ENCODE measurements at places on chromosomes 2 and 18.

DNA sequence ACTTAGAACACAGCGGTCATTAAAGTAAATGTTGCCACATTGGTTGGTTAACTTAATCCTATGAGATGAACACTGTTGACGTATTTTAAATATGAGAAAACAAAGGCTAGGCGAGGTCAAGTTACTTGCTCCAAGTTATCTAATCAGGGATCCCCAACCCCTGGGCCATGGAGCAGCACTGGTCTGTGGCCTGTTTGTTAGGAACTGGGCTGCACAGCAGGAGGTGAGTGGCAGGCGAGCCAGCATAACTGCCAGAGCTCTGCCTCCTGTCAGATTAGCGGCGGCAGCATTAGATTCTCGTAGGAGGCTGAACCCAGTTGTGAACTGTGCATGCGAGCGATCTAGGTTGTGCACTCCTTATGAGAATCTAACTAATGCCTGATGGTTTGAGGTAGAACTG, 878.9 kb downstream of the CPS1 start:
- no peak for DNase-seq

DNA sequence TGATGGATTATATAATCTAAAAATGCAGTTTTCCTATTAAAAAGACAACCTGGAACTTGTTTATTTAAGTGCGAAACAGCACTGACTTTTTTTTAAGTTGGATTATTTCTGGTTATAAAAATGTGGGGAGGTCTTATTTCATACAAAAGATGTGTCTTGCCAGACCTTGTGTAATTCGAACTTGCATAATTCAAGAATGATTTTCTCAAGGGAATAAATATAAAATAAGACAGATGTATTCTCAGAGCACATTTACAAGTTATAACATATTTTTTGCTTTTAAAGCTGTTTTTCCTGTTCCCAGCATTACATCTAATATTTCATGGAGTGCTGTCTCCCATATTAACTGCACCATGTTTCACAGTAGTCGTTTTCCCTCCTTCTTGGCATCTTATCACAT, 263.1 kb downstream of the CDH20 start:
- no peak for DNase-seq

DNA sequence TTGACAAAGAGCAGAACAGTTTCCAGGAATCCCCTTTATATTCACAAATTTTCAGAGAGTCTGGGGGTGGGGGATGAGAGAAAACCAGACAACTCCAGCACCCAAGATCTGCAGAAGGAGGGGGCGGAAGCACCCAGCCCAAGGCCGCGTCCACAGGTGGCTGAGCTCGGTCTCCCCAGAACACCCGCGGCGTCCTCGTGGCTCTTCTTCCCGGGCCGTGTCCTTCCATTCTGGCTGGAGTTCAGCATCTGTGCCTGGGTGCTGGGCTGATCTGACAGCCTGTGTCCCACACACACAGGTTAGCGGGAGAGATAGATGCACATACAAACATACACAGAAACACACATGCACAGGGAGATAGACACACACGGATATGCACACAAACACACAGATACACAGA, 455.8 kb upstream of the SALL3 start:
- no peak for DNase-seq

GRCh38 chr18:12701161-12701560, 1.4 kb downstream of the CEP76 start:
- DNase-seq = no peak

DNA sequence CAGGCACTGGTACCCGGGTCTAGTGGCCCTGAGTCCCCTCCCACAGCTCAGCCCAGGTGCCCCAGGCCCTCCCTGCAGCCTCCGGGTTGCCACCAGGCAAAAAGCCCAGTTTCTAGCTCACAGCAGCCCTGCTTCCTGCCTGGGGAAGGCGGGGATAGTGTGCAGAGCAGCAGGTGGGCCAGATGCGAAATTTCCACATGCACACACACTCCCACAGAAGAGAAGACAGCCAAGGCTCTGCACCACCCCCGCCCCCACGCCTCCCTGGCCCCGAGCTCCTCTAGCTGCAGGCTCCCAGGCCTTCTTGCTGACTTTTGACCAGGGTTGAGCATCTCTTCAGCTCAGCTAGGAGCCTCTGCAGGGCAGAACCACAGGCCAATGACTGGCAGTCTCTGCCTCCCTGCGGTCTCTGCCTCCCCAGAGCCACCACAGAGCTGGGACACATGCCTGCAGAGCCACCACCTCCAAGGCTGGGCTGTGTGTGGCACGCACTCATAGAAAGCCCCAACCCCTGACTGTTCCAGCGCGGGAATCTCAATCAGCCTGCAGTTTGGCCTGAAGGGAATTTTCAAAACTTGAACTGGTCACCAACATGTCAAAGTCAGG, 7.2 kb downstream of the SLC66A2 start:
- DNase-seq = no peak

- no peak for DNase-seq
Measured at GRCh38 chr2:119158563-119159347, at the start of gene C1QL2. Gene C1QL2, minus strand, starts transcription at chr2:119158751. Its CDS starts 482 bp downstream, at chr2:119158269.

DNA sequence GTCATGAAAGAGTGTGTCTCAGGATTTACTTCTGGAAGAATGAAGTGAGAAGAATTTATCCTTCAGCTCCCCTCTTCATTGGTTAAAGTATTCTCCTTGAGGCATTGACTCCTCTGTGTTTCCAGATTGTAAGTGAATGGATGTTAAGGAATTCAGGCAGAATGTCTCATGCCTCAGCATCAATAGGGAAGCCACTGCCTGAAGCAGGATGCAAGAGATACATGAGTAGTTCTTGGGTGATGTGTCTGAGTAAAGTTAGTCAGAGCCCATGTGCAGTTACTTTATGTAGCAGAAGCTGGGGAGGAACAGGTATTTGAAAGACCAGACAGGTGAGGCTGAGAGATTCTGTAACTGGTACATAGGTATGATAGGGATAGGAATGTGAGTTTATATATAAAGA, 34.0 kb upstream of the TMEFF2 start:
- DNase-seq = no peak

GRCh38 chr18:42509750-42510415, 554.8 kb downstream of the PIK3C3 start:
- DNase-seq = peak; percentile 60

DNA sequence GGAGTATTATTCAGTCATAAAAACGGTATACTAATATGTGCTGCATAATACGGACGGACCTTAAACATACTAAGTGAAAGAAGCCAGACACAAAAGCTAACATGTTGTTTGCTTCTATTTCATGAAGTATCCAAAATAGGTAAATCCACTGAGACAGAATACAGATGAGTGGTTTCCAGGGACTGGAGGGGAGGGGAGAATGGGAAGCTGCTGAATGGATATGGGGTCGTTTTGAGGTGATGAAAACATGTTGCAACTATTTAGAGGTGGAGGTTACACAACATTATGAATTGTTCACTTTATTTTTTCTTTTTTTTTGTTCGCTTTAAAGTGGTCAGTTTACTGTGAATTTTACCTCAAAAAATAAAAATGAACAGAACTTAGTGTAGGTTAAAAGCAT, 52.9 kb downstream of the RAB10 start:
- no peak for DNase-seq

GRCh38 chr18:6561862-6562291, 147.2 kb upstream of the L3MBTL4 start:
- DNase-seq = no peak

DNA sequence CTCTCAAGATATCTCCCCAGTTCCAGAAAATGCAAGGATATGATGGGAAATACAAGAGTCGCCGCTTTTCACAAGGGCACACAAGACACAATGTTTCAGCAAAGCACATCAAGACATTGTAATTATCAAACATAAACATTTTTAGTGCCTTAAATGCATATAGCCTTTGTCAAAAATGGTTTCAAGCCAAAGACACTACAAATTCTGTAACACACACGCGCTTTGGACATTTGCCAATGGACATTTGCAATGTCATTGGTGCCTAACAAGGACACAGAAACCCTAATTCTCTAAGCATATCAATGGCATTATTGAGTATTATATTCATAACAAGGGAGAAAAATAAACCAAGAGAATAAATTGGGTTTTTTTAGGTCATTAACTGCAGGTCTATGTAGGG, 16.1 kb downstream of the ADD2 start:
- no peak for DNase-seq

DNA sequence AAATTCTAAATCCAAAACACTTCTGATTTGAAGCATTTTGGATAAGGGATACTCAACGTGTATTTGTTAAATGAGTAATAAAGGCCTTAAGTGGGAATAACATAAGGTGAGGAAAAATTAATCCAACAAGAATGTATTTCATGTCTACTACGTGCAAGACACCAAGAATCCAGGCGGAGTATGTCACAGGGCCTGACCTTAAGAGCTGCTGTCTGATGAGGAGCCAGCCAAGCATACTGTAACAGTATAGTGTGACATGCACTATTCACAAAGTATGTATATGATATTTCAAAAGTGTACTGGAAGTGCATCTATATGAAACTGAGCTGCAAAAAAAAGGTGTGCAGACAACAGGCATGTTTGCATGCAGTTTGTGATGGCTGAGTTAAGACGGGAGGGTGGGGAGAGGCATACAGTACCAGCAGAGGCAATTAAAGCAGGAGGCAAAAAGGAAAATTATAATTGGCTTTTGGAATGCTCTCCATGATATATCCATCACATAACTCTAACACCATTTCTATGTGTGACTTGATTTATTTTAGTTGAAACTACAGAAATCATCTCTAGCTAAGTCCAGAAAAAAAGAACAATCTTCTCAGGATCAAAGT, 18.2 kb downstream of the IWS1 start:
- DNase-seq = no peak

- DNase-seq = no peak
Measured at GRCh38 chr2:235533198-235533597, 39.4 kb downstream of the AGAP1 start.

GRCh38 chr2:2492800-2493199, 161.7 kb upstream of the MYT1L start:
- no peak for DNase-seq

DNA sequence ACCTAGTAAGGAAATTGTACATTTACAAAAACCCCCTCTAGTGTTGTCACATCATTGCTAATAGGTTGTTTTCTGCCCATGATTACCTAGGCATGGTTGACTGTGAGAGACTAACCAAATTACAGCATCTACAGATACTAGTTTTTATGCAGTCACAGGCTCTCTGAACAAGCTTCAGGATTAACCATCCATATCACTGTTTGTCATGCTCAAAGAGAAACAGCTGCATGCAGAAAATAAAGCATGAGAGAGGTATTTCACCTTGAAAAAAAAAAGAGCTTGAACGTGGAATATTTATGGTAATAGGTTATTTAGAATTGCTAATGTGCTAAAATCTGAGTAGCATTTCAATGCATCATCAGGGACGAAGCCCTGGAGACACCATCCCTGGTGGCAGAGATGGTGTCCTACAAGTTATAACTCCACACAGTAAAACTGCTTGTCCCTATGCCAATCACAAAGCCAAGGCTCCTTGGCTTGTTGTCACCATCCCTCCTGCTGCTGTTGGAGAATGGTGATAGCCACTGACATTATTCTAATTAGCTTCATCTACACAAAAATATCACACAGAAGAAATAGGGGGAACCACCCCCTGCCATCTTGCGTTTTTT, 5.4 kb downstream of the NEB start:
- no peak for DNase-seq

- DNase-seq = peak; percentile 81
Measured at GRCh38 chr2:159285929-159286708, at the start of gene WDSUB1. Gene WDSUB1, minus strand, starts transcription at chr2:159286703. Its CDS starts 3,634 bp downstream, at chr2:159283069.

DNA sequence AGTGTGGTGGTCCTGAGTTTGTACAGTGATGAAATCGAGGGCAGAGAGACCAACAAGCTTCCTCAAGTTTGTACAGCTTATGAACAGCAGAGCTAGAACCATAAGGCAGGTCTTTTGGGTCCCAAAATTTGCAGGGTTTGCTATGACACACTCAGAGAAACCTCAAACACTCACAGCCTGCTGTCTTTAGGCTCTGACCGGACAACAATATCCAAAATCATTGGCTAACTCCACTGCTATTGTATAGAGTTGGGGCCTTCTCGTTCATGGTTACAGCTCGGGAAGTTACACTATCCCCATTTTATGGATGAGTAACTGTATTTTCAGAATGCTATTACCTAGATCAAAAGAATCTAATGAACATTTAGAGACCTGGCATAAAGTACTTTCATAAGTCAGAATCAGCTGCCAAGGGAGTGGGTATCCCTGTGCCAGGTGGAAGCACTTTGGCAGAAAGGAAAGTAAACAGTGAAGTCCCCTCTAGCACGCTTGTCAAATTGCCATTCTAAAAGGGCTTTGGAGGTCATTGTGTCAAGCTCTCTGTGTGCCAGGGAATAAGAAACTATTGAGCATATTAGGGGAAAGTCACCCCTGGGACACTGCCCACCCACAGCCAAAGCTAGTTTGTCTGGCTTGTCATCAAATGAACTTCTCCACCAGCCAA, 331.8 kb downstream of the ALK start:
- DNase-seq = no peak

GRCh38 chr2:176997074-176997791, 215.4 kb upstream of the HNRNPA3 start:
- DNase-seq = peak; percentile 81

DNA sequence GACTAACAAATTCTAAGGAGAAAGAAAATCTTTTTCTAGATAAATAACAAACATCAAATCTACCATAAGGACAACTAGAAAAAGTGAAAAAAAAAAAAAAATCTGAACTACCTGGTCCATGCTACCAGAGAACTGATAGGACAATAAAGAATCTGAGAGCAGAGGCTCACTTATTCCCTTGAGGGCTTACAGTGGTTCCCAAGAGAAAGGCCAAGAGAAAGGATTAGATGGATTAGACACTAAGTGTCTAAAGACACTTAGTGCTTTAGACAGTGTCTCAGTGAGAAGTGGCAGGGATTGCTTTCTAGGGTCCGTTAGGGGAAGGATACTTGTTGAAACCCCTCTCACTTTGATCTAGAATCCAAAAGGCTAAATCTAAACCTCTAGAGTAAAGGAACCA, 78.2 kb downstream of the COA5 start:
- DNase-seq = no peak

- no peak for DNase-seq
Measured at GRCh38 chr18:47251289-47252120, at the start of gene SKOR2. Gene SKOR2, minus strand, starts transcription at chr18:47251660. Its CDS starts 2,477 bp downstream, at chr18:47249183.

- peak; percentile 18 for DNase-seq
Measured at GRCh38 chr2:13193900-13194299, 477.2 kb downstream of the TRIB2 start.

GRCh38 chr2:20556756-20557155, 94.1 kb downstream of the HS1BP3 start:
- DNase-seq = no peak

- DNase-seq = no peak
Measured at GRCh38 chr2:68044099-68044498, 18.7 kb downstream of the C1D start.

DNA sequence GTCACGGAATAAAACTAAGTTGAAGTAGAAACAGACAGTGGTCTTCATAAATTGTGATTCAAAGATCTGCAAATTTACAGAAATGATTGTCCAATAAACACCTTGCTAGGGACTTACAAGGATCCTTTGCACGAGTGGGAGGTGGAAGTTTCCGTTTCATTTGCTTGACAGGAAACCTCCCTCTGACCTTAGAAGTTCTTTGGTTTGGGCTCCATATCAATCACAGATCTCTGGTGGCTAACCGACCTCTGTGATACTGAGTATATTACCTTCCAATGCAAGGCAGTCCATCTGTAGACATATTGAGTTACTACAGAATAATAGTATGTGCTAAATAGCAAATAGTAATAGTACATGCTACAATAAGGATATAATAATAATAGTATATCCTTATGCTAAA, 33.7 kb upstream of the RNF152 start:
- DNase-seq = no peak

Data from Caki2 (cell line).